PC-3 (cell line): ENCODE measurements at places on chromosomes 1 and 21. TPM values are rescaled to one million over a fixed set of nuclear protein-coding genes. Genes with fewer than 3 reads are reported as not detected.

DNA sequence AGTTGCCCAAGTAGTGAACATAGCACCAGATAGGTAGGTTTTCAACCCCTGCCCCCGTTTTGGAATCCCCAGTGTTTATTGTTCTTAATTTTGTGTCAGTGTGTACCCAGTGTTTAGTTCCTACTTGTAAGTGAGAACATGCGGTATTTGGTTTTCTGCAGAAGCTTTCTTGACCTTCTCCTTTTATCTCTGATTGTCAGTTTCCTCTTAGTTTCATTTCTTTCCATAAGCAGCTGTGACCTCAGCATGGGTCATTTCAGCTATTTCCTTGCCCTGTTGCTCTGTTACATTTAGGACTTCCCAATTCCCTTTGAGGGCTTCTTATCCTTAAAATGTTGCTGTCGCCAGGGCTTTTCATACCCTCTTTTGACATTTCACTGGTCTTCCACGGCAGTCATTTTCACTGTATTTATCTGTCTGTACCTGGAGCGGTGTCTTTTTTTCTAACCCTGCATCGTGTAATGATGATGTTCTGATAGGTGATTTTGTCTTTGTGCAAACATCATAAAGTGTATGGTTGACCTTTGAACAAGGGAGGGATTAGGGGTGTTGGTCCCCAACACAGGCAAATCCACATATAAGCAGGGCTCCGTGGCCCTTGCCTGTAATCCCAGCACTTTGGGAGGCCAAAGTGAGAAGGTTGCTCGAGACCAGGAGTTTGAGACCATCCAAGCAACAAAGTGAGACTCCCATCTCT, 15.0 kb downstream of the ITSN1 start:
- H3K36me3 ChIP-seq, result peaks cover 24% of the 10 kb centered on the region
- no peak overlapping the region for H3K27ac ChIP-seq

The S100A7A gene
- total RNA-seq, result not detected in 2 replicates

The HSD3B2 gene
- not detected in 2 replicates for total RNA-seq

The BEND5 gene
- total RNA-seq, result 1.9 and 3.1 TPM in 2 replicates

DNA sequence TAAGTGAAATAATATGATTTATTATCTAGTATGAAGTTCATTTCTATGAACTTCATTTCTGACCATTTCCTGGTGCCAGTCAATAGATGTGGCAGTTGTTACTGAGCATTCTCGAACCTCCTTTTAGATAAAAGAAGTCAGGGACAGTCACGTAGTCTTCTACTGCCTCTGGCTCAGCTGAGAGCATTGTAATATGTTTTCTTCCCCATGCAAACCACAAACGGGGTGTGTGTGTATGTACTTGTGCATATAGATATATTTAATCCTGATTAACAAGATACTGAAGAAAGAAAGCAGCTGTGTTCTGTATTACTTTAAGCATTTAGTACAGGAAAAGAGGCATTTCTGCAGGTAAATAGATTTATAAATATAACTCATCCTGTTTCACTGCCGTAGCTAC, 21.6 kb downstream of the ZNF684 start:
- H3K4me1 ChIP-seq, result no peaks in the 10 kb centered on the region
- H3K27ac ChIP-seq, result no peak overlapping the region
- no peak for DNase-seq
